ENCODE measurements at places on chromosomes 11 and 22.

DNA sequence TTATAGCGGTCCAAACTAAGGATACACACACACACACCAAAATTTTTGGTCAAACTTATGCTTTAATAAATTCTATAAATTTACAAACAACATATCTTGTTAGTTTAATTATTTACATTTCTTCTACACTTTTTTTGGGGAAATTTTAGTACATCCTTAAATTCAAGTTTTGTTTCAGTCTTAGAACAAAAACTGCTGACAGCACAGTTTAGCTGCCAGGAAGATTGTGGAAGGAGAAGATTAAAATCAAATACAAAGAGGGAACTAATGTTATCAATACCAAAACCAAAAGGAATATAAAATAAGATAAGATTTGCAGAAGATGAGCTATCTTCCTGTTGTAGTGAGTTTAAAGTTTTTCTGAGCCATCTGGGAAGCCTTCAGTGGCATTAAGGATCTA, 368.8 kb downstream of the AASDHPPT start:
- no peak for DNase-seq

GRCh38 chr11:18312663-18313420, 9.1 kb downstream of the HPS5 start:
- peak; percentile 17 for DNase-seq

DNA sequence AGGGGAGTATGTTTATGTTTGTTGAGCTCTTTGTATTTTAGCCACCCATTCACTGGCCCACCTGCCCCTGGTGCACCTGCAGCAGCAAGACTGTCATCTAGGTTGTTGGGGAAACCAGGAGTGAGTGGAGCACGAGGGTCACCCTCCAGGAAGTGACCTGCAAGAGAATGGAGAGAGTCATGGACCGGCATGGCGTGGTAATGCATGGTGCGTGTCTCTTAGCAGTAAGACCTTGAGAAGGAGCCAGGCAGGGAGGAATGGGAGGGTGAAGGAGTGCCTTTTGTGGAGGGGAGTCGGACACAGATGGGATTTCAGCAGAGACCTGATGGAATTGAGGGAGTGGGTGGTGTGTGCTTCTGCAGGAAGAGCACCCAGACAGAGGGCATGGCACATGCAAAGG, 37.9 kb downstream of the KCNQ1 start:
- DNase-seq: no peak

GRCh38 chr11:34653031-34653430, 32.1 kb downstream of the EHF start:
- DNase-seq: no peak

Measured in activated CD4-positive, alpha-beta T cell treated with anti-CD3 and anti-CD28 coated beads for 36 hours (primary cell).